Astrocyte of the cerebellum (primary cell): ENCODE measurements at places on chromosomes 6 and 20.

DNA sequence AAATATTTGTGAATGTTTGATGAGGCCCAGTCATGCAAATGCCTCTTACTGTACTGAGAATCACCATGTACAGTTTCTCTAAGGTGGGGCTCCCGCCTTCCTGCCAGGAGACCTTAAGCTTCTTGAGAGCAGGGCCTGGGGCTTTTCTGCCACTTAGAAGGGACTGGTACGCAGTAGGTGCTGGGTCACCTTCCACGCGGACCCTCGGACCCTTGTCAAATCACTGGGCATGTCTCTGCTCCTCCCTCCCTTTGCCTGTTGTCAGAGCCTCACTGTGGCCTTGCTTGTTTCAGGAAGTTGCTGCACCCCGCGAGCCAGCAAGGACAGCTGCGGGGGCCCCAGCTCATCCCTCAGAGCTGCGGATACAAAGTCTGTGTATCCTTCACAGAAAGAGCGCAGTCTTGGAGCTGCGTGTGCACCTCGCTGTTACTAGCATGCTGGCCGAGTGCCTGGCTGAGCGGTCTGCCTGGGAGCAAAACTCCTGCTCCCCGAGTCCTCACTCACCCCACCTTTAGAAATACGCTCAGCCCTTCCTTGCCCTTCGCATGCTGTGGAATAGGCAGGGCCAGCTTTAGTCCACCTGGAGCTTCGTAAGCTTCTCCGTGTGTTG is 30.7 kb upstream of the IRF4 start:
- no peak for DNase-seq

DNA sequence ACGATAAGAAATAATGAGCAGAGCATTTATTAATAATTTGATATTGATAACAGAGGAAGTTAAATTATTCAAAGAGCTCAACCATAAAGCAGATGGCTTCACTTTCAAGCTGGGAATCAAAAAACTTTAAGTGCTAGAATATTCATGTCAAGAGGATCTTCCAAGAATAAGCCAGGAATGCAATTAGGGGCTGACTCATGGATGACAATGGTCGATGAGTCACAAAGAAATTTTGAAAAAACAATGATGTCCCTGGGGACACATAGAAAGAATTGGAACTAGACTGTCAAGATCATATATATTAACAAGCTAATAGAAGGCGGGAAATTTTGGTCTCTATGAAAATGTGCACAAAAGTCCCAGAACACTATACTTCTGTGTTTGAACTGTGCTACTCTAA is 304.1 kb downstream of the LAMA2 start:
- peak; percentile 68 for DNase-seq

- DNase-seq, result no peak
Observed at GRCh38 chr20:32287231-32287638, 9.8 kb downstream of the KIF3B start.

GRCh38 chr6:157063176-157063905 is 260.0 kb downstream of the TMEM242 start:
- DNase-seq, result no peak

GRCh38 chr20:57389695-57390603 is 1.2 kb upstream of the RBM38 start:
- no peak for DNase-seq

DNA sequence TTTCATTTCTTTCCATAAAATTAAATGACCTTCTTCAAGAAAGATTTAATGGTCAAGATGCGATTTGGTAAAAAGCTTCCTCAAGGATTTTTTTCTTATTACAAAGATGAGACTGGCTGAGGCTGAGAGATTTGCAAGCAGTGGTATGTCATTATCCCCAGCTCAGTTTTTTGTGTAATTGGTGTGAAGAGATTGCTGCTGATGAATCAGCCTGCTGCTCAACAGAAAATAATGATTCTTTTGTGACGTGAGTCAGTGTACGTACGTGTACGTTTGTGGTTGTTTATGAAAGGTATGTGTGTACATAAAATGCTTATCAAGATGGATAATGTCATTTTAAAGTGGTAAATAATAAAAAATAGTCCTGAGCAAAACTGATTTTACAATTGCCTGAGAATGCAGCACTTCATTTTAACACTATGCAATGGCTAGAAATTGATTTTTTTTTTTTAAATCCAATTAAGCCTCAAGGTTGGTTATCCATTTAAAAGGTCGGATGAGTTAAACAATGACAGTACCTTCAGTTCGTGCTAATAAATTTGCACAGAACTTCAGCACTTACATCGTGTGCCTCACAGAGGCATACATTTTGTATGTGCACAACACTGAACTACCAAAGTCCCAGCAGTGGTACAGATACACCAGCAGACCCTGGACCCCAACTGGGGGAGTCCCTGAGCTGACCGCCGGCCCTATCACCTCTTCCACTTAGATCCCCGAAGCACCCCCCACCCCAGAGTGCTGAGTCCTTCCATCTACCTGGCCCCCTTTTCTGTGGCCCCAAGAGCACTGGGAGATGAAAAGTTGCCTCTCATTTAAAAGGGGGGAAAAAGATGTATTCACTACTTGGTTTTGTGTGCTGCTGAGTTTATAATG is 9.7 kb upstream of the NPEPL1 start:
- DNase-seq, result no peak

DNA sequence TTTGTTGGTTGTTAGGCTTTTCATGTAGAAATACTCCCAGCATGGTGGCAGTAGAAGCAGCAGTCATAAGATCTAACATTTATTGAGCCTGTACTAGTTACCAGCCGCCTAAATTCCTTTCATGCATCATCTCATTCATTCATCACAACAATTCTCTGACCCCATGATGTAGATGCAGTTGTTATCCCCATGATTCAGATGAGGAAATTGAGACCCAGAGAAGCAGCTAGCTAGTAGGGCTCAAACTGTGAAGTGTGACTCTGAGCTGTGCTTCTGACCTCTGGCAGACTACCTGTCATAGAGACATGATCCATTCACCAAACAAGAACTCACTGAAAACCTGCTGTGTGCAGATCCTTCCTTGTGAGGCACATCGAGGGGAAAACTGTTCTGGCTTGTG is 16.9 kb downstream of the RREB1 start:
- no peak for DNase-seq

GRCh38 chr6:107800564-107801164 is 23.4 kb downstream of the SCML4 start:
- no peak for DNase-seq

DNA sequence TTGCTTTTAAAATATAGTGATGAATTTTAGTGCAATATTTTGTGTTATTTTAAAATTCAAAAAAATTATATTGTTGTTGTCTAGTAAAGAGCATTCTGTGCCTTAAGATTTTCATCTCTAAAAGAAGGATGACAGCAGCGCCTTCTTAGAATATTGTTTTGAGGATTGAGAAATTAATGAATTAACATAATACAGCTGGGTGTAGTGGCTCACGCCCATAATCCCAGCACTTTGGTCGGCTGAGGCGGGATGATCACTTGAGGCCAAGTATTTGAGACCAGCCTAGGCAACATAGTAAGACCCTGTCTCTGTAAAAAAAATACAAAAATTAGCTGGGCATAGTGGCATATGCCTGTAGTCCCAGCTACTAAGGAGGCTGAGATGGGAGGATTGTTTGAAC is 6.8 kb downstream of the TIAM2 start:
- DNase-seq, result no peak

DNA sequence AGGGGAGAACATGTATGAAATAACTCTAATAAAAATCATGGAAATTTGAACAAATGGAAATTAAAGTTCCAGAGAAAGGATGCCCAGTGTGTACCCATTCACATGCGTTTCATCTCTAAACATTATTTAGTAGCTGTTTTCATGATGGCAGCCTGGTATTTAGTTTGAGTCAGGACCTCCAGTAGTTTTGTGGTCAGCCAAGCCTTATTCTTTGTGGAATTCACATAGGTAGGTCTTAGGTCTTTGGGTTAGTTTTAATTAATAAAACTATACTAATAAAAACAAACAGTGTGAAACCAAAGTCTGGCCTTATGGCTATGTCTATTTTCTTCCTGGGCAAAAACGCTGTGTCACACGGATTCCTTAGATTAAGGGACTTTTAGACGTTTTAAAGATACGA is 137.8 kb downstream of the FOXC1 start:
- no peak for DNase-seq

DNA sequence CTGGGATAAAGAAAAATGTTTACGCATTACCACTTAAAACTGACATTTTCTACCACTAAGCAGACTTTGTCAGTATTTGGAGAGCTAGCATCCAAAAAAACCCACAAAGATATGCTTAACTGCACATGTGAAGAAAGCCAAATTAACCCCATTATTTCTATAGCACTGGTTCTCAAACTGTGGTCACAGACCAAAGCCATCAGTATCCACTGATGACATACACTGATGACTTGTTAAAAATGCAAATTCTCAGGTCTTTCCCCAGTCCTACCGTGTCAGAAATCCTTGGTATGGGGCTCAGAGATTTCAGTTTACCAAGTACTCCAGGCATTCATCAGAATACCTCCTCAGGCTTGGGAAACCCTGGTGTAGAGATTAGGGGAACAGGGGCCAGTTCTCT is 230.2 kb downstream of the PTPRK start:
- peak; percentile 62 for DNase-seq

- no peak for DNase-seq
Observed at GRCh38 chr6:136666041-136666440, 115.8 kb upstream of the MAP7 start.

- peak; percentile 26 for DNase-seq
Observed at GRCh38 chr6:124796464-124796970, 165.7 kb upstream of the RNF217 start.

- DNase-seq, result no peak
Observed at GRCh38 chr6:12265791-12266190, 24.4 kb upstream of the EDN1 start.

DNA sequence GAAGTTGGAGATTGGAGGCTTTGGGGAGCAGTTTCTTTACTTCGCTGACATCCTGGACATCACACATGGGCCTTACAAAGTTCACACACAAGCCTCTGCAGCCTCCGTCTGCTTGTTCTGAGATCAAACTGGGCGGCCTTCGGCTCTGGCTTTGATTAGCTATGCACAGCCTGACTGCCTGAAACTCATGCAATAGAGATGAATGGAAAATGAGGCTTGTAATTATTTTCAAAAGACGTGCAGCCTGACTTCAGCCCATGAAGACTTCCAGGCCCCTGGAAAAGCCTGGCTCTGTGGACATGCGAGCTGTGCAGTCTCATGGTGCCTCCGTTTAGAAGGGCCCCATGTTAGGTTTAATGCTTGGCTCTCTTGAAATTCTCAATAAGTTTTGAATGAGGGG is 480.5 kb upstream of the SULF2 start:
- DNase-seq, result no peak

DNA sequence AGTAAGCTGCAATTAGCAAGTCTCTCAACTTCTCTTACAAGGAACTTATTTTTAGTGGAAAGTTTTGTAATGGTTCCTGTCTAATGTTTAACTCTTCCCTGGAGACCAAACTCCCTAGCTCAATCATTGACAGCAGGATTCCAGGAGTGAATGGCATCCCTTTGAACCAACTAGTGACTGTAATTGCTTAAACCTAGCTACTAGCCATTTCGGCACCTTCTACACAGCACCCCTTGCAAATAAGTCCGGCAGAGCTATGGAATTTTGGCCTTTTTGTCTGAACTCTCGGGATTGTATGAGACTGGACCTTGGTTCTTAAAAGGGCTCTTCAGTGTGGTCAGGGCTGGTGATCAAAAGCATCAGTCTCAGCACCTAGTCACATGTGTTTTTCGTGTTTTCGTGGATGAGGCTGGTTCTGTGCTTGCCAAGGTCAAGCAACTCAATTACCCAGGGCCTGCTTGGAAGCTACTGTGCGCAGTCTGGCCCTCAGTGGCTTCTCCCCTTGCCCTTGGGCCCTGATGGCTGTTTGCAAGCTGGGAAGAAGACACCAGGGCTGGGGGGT is 135.3 kb upstream of the NEDD9 start:
- no peak for DNase-seq

GRCh38 chr6:21384216-21384615 is 209.3 kb upstream of the SOX4 start:
- no peak for DNase-seq
